ENCODE measurements at places on chromosomes 7 and 10.

DNA sequence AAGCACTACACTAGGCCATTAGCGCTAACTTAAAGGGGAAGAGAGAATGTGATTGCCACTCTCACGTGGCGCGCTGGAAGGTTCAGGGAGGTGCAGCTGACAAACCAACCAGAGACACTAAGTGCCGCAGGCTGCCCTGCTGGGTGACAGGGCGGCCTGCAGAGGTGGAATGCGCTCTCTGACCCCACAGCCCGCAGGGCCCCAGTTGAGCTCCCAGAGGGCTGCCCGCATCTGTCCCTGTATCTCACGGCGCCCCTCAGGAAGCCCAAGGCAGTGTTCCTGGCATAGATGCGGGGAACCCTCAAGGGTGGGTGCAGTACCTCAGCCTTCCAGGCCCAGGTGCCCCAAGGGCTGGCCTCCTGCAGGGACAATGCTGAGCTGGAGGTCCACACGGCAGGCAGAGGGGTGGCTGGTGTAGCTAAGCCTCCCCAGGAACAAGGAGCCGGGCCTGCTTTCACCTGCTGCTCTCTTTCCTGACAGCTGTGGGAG lies 66.6 kb downstream of the CALML3 start:
- no peak for DNase-seq

GRCh38 chr7:80618096-80618495 lies 20.3 kb upstream of the CD36 start:
- DNase-seq, result no peak

DNA sequence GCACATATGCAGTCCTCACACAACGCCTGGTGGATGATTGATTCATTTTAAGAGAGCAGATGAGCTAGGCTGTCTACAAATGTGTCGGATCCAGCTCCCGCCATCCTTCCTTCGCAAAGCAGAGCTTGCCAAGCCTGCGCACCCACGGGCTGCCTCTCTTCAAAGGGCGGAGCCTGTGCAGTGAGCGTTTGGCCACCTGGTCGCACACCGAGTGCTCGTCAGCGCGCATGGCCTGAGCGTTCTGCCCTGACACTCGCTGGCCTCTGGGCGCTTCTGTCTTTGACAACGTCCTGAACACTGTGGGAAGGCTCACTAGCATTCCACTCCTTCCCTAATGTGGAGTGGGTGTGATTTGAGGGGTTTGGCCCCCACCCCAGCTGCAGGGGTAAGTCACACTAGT lies 47.1 kb upstream of the TMEM72 start:
- DNase-seq, result peak; percentile 48

GRCh38 chr7:122597277-122597676 lies 101.6 kb downstream of the RNF133 start:
- no peak for DNase-seq

- no peak for DNase-seq
Measured at GRCh38 chr7:44535348-44536064, 5.6 kb downstream of the NPC1L1 start.

DNA sequence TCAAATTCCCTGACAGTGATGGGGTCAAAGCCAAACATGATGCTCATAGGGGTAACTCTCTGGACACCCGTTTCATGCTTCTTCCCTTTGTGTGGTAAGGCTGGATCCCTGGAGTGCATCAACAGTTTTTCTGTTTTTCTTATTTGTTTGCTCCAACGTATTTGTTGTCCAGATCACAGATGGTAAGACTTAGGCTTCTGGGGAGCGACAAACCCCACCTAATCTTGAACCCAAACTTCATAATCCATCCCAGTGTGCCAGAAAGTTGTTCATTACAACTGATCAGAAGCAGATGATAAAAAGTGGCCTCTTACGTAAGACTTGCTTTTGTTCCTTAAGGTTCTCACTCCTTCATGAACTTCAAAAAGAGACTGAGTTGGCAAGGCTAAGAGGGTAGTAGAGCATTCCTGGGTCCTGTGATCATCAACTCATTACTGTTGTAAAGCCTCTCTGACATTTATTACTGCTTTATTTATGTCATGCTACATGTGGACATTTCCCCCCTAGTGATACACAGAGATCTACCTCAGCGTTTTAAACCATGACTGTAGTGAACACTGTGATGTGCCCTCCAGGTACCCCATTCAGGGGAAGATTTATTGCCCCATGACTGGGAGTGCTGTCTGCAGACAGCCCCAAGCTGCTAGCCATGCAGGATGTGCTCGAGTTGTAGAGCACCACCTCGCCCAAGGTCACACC lies 125.6 kb downstream of the CCDC71L start:
- no peak for DNase-seq

- no peak for DNase-seq
Measured at GRCh38 chr10:103457176-103457712, 1.5 kb downstream of the CALHM1 start.

GRCh38 chr7:138903186-138903820 lies 77.9 kb downstream of the KIAA1549 start:
- no peak for DNase-seq

GRCh38 chr7:150365673-150366398 lies 2.8 kb upstream of the REPIN1 start:
- no peak for DNase-seq

DNA sequence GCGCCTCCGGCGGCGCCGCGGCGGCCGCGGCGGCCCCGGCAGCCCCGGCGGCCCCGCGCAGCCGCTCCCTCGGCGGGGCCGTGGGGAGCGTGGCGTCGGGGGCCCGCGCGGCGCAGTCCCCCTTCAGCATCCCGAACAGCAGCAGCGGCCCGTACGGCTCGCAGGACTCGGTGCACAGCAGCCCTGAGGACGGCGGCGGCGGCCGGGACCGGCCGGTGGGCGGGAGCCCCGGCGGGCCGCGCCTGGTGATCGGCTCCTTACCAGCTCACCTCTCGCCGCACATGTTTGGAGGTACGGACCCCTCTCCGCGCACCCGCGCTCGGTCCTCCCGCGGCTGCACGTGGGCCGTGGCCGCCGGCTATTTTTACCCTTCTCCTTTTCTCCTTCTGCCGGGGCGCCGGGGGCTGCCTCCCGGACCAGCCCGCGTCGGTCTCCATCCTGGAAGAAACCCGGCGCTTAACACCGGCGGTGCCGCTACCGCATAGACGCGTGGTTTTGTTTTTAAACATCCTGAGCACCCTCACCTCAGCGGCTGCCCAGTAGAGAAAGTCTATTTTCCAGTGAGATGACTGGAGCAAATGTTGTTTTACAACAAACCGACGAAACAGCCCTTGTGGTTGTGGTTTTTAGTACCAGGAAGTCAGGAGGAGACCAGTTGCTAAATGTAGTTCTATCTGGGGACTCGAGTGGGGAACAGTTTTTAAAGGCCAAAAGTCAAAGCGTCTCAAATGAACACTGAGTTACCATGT lies 1.3 kb downstream of the ZNRF2 start:
- peak; percentile 26 for DNase-seq

DNA sequence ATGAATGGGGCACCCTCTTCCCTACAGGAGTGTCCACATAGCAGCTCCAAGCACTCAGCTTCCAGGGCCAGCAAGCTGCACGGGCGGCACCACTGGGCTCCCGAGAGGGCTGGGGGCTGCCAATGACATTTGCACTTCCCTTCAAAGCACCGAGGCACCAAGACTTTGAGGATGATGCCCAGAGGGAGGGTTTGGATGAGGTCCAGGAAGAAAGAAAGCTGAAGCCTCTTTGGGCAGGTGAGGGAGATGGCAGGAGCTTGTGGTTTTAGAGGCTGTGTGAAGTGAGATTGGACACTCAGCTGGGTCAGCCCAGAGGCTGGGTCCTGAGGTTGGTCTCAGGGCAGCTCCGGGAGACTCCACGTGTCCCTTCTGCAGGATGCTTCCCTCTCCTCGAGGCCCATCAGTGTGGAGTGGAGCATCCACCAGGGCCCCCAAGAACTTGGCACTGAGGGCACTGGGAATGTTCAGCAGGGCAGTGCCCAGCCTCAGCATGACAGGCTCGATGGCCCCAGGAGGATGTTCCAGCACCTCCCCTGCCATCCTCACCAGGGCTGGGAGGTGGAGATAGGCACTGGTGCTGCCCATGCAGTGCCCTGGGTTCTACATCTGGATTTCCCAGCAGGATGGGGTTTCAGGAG lies 54.9 kb upstream of the IGFBP3 start:
- no peak for DNase-seq

- no peak for DNase-seq
Measured at GRCh38 chr10:131127138-131127589, 184.4 kb downstream of the TCERG1L start.

GRCh38 chr10:81498011-81498551 lies 376.9 kb upstream of the NRG3 start:
- no peak for DNase-seq

DNA sequence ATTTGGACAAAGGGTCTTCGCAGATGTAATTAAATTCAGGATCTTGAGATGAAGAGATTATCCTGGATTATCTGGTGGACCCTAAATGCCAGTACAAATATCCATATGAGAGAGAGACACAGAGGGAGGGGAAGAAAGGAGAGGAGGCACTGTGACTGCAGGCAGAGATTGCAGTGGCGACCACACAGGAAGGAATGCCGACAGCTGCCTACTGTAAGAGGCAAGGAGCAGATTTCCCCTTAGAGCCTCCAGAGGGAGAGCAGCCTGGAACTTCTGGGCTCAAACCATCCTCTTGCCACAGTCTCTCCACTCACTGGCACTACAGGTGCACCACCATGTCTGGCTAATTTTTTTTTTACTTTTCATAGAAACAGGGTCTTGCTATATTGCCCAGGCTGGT lies 152.3 kb downstream of the SDK1 start:
- no peak for DNase-seq

DNA sequence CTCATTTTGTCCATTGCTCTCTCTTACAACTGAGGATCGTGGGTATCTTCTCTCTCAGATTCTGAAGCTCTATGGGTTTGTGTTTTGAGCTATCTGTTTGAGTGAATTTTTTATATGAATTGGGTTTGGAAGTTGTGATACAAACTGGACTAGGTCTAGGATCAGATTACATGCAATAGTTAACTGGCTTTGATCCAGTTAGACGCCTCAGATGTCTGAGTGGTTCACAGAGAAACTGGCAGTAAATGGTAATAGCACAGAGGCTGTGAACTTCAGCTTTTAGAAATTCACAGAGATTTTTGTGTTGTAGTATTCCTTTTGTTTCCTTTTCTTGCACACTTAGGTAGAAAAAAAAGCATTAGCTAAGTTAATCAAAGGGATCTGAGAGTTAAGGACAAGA lies 12.7 kb upstream of the DNMBP start:
- DNase-seq, result no peak
